ENCODE measurements at places on chromosomes 16 and 17.

DNA sequence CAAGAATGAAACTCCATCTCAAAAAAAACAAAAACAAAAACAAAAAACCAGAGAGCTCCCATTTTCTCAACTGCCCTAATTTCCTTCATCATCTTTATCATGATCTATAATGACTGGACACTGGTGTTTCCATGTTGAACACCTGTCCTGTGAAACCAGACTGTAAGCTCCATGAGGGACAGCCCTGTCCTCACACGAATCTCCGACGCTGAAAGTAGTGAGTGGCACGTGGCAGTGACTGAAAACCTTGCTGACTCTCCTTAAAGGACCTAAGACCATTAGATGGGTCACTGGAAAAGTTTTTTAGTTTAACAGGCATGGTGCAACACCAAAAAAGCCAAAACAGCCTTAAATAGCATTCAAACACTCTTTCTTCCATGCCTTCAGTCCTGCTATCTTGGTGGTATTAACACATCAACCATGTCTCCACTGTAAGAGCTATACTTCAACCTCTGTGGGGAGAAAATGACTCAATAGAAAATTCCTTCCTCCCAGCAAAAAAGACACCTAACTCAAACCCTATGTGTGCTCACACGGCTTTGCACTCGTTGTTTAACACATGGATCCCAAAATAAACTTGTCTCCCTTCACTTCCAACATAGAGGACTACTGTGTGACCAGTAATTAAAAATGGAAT lies 8.3 kb downstream of the AXIN2 start:
- no peak for DNase-seq

GRCh38 chr16:27640277-27640600 lies 90.3 kb downstream of the KATNIP start:
- no peak for DNase-seq

DNA sequence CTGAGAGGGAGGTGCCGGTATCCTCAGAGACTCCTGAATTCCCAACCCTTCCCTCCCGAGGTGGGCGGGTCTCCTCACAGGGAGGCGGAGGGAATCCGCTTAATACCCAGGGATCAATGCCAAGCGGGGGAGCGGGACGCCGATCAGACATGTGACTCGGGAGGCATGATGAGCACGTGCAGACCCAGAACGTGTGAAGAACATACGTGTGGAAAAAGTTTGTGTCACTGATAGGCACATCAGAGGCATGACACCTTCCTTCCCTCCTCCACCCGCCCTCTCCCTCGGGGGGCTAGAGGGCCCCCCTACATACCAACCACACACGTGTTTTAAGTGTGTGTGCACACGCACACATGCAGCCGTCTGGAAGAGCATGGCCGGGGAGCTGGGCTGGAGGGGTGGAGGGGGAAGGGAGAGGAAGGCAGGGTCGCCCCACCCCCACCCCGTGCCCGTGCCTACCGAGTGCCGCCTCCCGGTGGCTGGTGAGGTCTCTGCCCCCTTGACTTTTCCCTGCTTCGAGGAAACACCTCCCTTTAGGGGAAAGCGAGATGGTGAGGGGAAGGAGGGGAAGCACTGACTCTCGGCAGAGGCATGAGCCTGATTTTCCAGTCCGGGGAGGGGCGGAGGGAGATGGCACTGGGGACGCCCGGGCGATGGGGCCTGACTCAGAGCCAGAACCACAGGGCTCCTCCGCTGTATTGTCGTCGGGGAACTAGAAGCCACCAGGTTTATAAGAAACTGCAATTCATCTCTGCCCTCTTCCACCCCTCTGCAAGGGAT lies 12.1 kb upstream of the TBX21 start:
- no peak for DNase-seq

DNA sequence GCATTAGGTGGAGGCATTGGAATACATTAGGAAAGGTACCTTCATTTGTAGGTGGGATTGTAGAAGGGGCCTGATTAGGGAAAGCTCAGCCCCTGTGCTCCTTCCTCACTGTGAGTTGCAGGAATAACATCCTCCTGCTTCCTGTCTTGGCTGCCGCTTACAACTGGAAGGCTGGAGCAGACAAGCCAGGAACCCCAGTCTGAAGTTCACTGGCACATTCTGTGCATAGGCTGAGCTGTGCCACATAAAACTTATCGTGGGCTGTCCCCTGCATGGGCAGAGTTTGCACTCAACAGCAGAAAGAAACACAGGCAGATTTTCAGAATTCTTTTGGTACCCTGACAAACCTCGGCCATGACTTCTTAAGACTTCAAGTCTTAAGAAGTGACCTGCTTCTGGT lies 200.1 kb downstream of the SALL1 start:
- no peak for DNase-seq

- no peak for DNase-seq
Measured at GRCh38 chr17:80337195-80337895, 76.7 kb downstream of the RNF213 start.

DNA sequence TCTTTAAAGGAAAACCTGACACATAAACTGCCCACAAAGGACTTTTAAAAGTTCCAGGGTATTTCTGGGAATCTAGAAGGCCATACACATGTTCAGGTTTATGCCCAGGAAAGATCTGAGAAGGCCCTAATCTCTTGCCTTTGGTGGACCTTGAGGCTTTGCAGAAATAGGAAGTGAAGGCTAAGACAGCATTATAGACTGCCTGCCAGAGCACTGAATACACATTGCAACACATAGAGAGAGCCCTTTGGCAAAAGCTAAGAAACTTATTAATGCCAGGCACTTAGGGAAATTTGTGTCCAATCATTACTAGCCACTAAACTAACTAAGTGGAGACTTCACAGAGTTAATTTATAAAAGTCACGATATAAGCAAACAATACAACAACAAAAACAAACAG lies 70.4 kb downstream of the MMD start:
- DNase-seq: no peak

DNA sequence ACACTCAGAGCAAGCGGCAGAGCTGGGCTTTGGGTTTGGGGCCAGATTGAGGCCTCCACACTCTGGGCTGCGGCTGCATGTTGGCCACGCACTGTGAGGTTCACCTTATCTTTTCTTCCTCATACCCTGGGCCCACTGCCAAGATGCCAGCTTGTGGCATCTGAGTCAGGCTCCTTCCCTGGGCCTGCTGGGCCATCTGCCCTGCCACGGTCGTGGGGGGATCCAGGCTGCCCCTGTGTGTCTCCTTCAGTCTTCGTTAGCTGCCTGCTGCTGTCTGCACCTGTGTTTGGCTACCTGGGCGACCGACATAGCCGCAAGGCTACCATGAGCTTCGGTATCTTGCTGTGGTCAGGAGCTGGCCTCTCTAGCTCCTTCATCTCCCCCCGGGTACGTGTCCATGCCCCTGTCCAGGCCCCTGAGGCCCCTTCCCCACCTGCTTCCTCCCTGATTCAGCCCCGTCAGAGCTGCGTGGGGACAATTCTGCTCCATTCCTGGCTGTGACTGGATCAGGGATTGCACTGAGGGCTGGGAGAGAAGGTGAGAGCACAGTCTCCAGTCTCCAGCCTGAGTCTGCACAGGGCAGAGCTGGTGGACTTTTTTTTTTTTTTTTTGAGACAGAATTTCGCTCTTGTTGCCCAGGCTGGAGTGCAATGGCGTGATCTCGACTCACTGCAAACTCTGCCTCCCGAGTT lies 11.2 kb downstream of the SPNS3 start:
- peak; percentile 1 for DNase-seq

GRCh38 chr16:86584726-86585721 lies 6.7 kb downstream of the FOXL1 start:
- DNase-seq: no peak

GRCh38 chr17:81094509-81095382 lies 59.8 kb downstream of the BAIAP2 start:
- peak; percentile 99 for DNase-seq

- DNase-seq: no peak
Measured at GRCh38 chr17:64504769-64505339, 1.2 kb downstream of the DDX5 start.

Data from non-pigmented ciliary epithelial cell (primary cell).